ENCODE measurements at places on chromosomes 1 and 21.

GRCh38 chr1:119428991-119429390 is 14.0 kb downstream of the HSD3B2 start:
- no peak for DNase-seq

DNA sequence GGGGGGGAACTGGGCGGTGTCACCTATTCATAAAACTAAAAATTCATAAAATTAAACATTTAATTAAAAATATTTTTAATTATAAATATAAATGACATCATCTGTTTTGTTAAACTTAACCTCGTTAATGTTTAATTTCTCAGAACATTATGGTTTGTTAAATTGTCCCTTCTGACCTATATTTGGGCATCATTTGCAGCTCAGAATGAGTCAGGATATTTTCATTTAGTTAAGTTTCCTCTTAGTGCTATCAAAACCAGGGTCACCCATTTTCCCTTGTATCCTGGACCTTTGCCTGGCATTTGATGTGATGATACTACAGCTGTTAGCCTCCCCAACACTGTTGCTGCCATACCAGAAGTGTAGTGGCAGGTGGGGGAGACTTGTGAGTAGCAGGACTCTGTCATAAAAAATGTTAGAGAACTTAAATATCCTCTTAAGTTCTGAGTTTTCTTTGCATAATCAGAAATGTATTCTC is 30.3 kb downstream of the TSNAX start:
- DNase-seq: no peak

DNA sequence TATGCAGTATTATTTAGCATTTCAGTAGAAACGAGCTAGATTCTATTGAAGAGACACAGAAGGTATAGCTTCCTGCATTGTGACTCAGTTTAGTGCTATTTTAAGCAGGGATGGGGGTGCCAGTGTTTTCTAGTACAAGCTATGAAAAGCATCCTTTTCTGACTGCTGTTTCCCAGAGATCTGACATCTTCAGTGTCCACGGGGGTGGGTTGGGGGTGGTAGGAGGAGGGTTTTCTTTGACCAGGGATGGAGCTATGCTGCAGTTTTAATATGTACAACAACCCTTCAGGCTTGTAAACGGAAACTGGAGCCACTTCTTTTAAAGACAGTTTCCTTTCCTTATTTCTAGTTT is 2.7 kb upstream of the NEGR1 start:
- no peak for DNase-seq

DNA sequence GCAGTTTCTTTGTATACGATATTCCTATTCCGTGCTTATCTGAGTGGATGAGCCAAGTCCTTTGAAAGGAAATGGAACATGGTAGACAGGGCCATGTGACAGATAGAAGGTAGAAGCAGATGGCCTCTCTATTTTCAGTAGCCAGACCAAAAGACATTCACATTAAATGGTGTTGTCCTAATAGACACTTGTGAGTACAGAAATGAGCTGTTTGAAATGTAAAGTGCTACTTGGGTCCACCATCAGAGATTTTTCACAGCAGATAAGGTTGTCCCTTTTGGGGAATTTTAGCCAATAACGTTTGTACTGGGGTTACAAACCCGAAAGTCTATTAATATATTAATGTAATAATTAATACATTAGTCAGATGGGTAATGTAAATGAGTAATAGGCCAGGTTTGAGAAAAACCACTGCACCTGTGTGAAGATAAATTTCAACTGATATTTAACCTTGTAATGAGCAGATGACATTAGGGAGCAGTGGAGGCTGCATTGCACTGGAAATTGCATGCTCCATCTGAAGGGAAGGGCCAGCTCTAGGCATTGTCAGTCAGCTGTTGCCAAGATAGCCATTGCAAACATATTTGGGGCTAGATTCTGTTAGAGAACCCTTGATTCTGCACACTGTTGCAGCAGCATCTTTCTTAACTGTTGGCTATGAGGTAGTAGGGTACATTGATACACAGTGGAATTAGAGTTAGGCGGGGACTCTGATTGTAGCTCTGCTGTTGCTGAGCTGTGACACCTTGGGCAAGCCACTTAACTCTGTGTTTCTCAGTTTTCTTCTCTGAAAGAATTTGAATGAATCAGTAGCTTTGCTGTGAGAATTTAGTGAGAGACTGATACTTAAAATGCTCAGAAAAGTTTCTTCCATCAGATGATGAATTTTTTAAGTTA is 43.8 kb downstream of the FGGY start:
- no peak for DNase-seq

- DNase-seq: no peak
Observed at GRCh38 chr1:36443297-36443696, 7.0 kb downstream of the OSCP1 start.

- DNase-seq: no peak
Observed at GRCh38 chr1:199667089-199667488, 360.4 kb upstream of the NR5A2 start.

DNA sequence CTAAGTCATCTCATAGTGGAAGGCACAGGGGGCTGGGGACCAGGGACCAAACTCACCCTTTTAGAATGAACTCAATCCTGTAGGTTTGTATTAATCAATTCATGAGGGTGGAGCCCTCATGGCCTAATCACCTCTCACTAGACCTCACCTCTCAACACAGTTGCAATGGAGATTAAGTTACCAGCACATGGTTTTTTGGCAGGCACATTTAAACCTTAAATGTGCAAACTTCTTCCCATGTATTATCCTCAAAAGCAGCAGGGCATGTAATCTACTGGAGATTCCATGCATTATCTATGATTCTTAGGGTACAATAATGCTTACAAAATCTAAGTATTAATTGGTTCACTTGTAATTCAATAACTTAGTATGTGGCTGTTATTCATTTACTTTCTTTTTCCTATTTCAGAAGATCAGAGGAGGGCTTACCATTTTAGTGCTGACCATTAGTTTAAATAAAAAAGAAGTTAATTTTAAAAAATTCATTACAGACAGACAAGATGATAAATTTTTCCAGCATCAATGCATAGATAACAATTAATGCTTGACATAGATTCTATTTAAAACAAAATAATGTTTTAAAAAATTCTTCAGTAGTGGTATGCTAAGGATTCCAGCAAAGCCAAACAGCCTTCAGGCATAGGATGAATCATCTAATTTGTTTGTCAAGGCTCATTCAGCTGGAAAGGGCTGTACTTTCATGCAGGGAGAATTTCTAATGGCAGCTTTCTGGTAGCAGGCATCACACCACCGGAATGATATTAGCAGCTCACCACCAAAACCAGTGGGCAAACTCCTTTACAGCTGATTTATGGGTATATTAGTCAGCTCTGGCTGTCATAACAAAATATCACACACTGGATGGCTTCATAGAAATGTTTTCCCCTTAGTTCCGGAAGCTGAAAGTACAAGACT is 124.6 kb upstream of the ZNF648 start:
- DNase-seq: no peak

- DNase-seq: no peak
Observed at GRCh38 chr1:52904927-52905698, 16.4 kb downstream of the ECHDC2 start.

- DNase-seq: no peak
Observed at GRCh38 chr1:94165843-94166242, 44.9 kb upstream of the ABCA4 start.

- no peak for DNase-seq
Observed at GRCh38 chr1:56654126-56654923, 9.2 kb downstream of the PRKAA2 start.

DNA sequence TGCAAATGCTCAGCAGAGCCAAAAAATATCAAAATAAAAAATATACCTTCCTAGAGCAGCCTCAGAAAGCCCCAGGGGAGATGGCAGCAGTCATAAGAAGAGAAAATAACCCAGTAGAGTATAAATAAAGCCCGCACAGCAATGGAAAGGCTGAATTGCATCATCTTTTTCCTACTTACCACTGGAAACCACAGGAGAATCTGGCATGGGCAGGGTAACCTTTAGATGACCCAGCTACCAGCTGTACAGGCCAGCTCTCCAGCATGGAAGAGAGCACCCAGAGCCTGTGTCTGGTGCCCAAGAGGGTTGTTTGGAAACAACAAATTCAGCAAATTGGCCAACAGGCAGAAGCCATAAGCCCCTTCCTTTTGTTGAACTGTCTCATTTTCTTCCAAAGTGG is 253.1 kb downstream of the OMA1 start:
- DNase-seq: no peak

- no peak for DNase-seq
Observed at GRCh38 chr21:26888931-26889330, 43.7 kb upstream of the ADAMTS1 start.

- peak; percentile 25 for DNase-seq
Observed at GRCh38 chr1:228090613-228091081, 8.1 kb downstream of the ARF1 start.

- no peak for DNase-seq
Observed at GRCh38 chr21:33042812-33043211, 17.1 kb downstream of the OLIG2 start.

GRCh38 chr1:210089855-210090254 is 142.7 kb upstream of the SERTAD4 start:
- DNase-seq: no peak

- DNase-seq: no peak
Observed at GRCh38 chr1:188023206-188023605, 1194.5 kb downstream of the PLA2G4A start.

- no peak for DNase-seq
Observed at GRCh38 chr21:26512664-26513063, 60.4 kb downstream of the CYYR1 start.

DNA sequence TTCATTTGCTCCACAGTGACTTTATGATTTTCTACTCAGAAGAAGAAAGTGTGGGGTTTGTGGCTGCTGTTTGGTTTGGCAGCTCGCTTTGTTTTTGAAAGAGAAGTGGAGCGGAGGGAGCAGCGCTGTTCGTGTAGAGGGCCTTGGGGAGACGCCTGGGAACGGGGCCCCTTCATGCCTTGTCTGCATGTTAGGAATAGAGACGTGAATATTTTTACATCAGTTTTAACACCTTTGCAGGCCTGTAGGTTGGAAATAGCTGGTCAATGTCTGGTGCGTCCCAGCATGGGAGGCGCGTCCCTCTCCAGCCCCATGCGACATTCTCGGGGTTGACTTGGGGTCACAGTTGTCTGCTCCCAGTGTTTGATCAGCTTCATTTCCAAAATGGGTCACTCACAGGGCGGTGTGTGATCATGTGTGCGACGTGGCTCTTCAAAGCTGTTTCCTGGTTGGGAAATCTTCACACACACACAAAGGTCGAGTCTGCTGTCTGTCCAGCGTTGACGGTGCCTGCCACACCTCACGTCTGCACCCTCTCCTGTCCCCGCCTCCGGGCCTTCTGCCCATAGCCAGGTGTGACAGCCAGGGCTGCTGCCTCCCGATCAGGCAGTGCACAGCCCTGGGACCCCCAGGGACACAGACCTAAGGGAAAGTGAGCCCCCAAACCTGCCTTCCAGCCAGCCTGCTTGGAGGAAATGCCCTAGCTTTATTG is 149.2 kb downstream of the PSMG1 start:
- DNase-seq: peak; percentile 78

- no peak for DNase-seq
Observed at GRCh38 chr1:230899841-230900251, 31.5 kb upstream of the C1orf198 start.

GRCh38 chr1:178150610-178151009 is 56.7 kb downstream of the RASAL2 start:
- no peak for DNase-seq

DNA sequence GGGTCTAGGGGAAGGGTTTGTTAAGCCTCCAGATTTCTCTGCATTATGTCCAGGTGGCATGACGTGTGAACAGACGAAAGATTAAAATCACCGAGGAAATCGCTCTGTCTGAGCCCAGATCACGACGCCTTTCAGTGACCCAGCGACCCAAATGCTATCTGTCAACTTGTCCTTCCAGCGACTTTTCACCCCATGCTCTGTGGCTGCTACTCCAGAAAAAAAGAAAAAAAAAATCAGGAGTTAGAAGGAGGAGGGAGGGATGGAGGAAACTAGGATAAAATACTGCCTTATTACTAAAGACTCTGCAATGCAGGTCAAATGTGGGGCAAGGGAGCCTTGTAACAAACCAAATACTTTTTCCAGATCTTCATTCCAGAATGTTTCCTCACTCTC is 352.0 kb downstream of the NUF2 start:
- DNase-seq: no peak

GRCh38 chr1:44072821-44073220 is 41.6 kb upstream of the SLC6A9 start:
- DNase-seq: no peak

DNA sequence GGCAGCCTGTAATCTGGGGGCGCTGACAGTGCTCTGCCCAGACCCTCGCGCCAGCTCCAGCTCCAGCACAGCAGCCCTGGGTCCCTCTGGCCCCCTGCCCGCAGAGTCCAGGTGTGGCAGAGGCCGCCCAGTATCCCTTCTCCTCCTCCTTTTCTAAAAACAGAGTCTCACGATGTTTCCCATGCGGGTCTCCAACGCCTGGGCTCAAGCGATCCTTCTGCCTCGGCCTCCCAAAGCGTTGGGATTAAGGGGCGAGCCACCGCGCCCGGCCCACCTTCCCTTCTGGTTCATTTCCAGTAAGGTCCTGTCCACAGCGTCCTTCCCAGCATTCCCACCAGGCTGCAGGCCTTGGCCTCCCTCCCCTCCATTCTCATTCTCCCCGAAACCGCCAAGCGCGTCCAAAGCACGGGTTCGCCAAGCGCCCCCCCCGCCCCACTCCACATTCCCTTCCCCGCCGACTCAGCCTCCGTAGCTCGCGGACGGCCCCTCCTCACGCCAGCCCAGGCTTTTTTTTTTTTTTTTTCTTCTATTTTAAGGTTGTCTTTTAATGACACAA is 2.0 kb upstream of the PCBP3 start:
- peak; percentile 53 for DNase-seq

DNA sequence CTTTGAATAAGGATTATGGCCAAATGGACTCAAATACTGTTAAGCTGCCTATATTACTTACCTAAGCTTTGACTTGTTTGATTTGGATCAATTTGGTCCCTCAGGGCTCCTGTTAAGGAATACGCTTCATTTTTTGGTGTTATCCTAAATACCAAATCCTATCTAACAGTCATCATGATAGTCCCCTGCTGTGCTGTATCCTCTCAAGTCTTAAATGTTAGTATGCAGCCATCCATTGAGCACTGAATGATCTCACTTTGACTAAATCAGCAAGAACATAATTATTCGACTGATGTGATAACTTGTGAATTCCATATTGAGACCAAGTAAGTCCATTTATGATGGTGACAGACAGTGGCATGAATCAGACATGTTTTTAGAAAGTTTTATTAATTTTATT is 53.1 kb upstream of the ATF3 start:
- no peak for DNase-seq

DNA sequence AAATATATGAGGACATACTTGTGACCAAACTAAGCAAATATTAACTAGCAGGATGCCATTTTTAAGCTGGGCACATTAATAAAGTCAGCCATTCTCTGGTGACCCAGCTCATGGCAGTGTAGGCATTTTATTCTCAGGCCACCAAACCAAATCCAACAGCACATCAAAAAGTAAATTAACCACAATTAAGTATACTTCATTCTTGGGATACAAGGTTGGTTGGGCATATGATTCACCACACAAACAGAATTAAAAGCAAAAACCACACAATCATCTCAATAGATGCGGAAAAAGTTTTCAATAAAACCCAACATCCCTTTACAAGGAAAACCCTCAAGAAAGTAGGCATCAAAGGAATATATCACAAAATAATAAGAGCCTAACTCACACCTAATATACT is 101.3 kb downstream of the FAF1 start:
- no peak for DNase-seq

- DNase-seq: no peak
Observed at GRCh38 chr1:3113047-3113740, 44.2 kb downstream of the PRDM16 start.

GRCh38 chr1:3674100-3675094 is 22.1 kb downstream of the TP73 start:
- DNase-seq: peak; percentile 13

- DNase-seq: no peak
Observed at GRCh38 chr1:75632350-75632949, 21.5 kb upstream of the SLC44A5 start.

- DNase-seq: no peak
Observed at GRCh38 chr1:96464066-96464465, 257.5 kb upstream of the PTBP2 start.
